Thyroid gland (tissue), 4 donors: ENCODE measurements at places on chromosomes 1 and 21. TPM values are rescaled to one million over a fixed set of nuclear protein-coding genes. Genes with fewer than 3 reads are reported as not detected.

The KCNT2 gene
- total RNA-seq = 18.5 TPM

The ZBTB7B gene
- 89.8 TPM for total RNA-seq

The DNMT3L gene
- not detected for total RNA-seq

The MT1HL1 gene
- total RNA-seq = not detected

The KRTAP10-7 gene
- not detected for total RNA-seq
